ENCODE measurements at places on chromosomes 4 and X. TPM values are rescaled to one million over a fixed set of nuclear protein-coding genes. Genes with fewer than 3 reads are reported as not detected.
A peak's percentile ranks its signal among the peaks of the same experiment; 100 is the strongest.

GRCh38 chr4:139587446-139587845, 31.4 kb upstream of the SETD7 start:
- no peak for DNase-seq

GRCh38 chrX:115333446-115333845, 43.9 kb downstream of the LUZP4 start:
- DNase-seq: no peak

DNA sequence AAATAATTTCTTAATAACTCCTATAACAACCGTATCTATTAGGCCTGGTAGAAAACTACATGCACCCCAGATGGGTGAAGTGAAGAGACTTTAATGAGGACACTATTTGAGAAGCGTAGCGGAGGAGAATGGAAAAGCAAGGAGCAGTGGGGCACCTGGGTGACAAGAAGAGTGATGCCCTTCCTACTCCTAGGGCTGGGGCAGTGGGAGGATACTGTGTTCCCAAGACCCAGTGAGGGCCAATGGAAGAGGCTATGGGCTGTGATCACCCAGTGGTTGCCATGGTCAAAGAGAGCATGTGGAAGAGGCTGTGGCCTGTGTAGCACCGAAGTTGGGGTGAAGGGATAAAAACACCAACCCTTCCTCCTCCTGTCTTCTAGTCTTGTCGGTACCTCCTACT, 86.5 kb upstream of the SHISA3 start:
- DNase-seq: no peak

- DNase-seq: peak; percentile 66
Observed at GRCh38 chr4:30718021-30718542, 2.1 kb upstream of the PCDH7 start.

DNA sequence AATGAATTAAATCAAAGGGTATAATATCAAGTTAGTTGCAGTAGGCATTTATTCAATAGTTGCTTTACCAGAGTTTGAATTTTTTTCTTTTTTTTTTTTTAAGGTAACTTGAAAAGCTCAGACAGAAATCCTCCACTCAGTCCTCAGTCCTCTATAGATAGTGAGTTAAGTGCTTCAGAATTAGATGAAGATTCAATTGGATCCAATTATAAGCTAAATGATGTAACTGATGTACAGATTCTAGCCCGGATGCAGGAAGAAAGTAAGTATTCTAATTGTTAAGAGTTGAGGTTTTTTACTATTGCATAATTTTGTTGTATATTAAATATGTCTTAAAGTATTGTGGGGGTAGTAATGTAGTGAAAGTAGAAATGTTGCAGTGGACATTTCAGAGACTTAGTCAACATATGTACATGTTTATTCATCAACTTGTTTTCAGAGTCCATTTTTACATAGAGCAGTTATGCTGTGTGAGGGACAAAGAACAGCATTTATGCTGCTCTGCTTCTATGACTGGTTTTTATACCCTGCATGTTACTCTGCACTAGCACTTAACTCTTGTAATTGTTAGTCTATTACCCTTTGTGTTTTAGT, 38.4 kb downstream of the SLAIN2 start:
- no peak for DNase-seq

GRCh38 chrX:11579636-11580600, 85.8 kb downstream of the ARHGAP6 start:
- no peak for DNase-seq

DNA sequence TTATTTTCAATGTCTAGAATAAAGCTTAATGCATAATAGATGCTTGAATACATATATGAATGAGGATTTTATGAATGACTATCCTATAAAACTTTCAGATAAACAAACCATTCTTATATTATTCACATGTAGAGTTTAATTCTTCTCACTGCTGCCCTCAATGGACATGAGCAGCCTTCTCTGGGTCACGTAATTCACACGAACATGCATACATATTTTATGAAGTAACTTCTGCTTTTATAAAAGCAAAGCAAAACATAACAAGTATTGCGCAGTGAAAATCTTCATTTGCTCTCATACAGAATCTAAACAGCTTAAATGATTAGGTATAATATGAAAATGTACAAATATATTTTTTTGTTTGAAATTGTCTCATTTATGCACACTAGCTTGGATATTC, 116.7 kb downstream of the TMA16 start:
- no peak for DNase-seq

Gene RIBC1
- 1.1 TPM for total RNA-seq

- no peak for DNase-seq
Observed at GRCh38 chr4:117267317-117267716, 181.9 kb upstream of the TRAM1L1 start.

Data from WTC11 (cell line).